ENCODE measurements at places on chromosomes 1 and 21. TPM values are rescaled to one million over a fixed set of nuclear protein-coding genes. Genes with fewer than 3 reads are reported as not detected.

DNA sequence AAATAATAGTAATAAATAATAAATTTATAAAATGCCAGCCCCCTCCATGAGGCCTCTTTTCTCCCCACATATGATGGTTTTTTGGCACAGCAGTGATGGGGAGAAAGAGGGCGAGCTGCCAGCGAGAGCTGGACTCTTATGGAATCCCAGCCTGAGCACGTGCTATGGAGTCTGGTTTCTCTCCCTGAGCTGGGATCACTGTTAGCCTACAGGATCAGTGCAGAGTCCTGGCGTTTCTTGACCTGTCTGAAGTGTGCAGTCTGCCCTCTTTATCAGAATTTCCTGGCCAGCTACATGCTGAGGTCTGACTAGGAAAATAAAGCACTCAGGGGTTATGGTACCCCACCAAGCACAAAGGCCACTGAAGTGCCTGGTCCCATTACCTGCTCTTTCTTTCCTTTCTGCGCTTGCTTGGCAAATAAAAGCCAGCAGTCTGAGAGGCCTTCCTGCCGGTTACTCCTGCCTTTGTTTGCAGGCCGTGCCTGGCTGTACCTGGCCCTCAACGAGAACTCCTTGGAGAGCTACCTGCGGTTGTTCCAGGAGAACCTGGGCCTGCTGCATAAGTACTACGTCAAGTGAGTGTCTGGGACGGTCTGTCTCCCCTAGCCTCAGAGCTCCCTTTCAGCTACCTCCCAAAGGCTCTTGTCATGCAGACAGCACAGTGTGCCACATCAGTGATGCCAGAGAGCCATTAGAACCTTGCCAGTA lies 18.5 kb upstream of the SLC25A34 start:
- no peak for DNase-seq

Gene LRRC7
- total RNA-seq, result not detected

DNA sequence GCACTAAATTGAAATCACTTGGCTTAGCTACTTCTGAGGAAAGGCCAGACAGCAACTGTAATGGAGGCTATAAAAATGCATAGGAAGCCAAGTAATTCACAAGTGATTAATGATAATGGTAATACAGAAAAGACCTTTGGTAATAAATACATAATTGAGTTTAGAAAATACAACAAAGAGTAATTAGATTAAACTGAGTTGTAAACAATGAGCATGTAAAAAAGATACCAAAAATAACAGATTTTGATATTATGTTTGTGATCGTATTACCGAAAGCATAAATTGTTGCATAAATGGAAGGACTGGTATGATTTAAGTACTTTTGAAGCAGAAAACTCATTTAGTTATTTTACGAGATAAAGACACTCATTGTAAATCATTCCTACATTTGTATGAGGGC lies 556.7 kb upstream of the TMPRSS15 start:
- DNase-seq, result no peak

- DNase-seq, result peak; percentile 7
Measured at GRCh38 chr1:178575611-178576361, 62.9 kb downstream of the TEX35 start.

Gene RNF223
- 14.6 TPM for total RNA-seq

Gene GALNT2
- 37.4 TPM for total RNA-seq

Gene HECTD3
- total RNA-seq, result 16.8 TPM

DNA sequence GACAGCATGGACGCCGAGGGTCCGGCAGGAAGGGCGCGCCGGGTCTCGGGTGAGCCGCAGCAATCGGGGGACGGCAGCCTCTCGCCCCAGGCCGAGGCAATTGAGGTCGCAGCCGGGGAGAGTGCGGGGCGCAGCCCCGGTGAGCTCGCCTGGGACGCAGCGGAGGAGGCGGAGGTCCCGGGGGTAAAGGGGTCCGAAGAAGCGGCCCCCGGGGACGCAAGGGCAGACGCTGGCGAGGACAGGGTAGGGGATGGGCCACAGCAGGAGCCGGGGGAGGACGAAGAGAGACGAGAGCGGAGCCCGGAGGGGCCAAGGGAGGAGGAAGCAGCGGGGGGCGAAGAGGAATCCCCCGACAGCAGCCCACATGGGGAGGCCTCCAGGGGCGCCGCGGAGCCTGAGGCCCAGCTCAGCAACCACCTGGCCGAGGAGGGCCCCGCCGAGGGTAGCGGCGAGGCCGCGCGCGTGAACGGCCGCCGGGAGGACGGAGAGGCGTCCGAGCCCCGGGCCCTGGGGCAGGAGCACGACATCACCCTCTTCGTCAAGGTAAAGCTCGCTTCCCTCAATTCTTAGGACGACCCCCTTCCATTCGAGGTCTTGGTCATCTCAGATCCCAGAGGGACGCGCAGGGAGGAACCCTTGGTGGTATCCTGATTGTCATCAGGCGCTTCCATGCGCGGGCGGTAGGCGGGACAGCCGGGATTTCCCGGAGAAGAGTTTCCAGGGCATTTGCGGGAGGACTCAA lies 1.6 kb downstream of the CLIC6 start:
- DNase-seq, result no peak

DNA sequence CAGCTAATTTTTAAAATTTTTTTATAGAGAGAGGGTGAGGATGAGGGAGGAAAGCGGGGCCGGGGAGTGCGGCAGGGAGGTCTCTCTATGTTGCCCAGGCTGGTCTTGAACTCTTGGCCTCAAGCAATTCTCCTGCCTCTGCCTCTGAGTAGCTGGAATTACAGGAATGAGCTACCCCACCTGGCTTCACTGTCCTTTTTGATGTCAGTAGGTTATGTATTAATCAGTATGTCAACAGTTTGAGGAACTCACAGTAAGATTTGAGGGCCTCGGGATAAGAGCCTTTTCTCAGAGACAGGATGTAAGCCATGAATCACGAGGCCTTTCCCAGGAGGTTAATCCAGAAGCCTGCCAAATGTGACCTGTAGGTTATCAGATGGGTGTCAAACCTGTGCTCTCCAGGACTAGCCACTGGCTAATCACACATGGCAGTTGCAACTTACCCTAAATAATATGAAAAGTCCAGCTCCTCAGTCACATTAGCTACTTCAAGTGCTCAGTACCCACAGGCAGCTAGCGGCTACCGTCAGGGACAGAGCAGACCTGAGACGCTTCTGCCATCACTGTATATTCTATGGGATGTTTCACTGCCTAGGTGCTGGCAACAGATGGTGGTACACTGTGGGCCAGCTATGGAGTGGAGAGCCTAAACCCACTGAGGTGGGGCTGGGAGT lies 33.1 kb downstream of the TRIM67 start:
- DNase-seq, result peak; percentile 27

Gene AKNAD1
- 0.26 TPM for total RNA-seq

GRCh38 chr1:159214149-159214760 lies 9.6 kb downstream of the ACKR1 start:
- peak; percentile 34 for DNase-seq

DNA sequence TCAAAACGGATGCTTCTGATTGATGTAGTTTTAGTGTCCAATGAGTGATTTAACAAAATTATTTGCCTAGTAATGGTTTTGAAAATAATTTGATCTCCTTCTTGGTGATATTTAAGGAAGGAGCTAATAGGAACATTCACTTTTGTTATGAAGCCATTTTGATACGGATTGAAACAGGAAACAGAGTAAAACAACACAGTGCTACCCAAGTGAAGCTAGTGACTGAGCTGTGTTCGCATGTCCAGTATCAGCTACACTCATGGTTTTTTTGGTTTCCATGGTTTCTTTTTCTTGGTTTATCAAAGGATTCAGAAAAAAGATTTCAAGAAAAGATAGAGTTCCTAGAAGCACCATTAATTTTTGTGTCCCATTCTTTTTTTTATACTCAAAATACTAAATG lies 40.1 kb upstream of the PLEKHO1 start:
- no peak for DNase-seq

DNA sequence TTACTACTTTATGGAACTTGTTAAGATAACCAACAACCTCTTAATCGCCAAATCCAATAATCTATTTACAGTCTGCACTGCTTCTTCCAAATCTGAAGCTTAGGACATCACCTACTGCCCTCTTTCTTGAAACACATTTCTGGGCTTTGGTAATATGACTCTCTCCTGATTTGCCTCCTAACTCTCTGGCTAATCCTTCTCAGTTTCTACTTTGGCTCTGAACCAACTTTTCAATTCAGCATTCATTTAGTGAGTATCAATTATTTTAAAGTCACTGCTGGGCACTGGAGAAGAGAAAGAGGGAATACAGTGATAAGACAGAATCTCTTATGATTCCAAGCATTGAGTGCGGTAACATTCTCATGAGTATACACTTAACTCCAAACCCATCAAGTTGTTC lies 275.0 kb downstream of the AKT3 start:
- no peak for DNase-seq

Gene ELOVL1
- 75.8 TPM for total RNA-seq

Gene PGBD5
- total RNA-seq, result under 0.01 TPM

Gene LCE1D
- total RNA-seq, result not detected

- no peak for DNase-seq
Measured at GRCh38 chr1:225934711-225935110, 6.3 kb downstream of the LEFTY2 start.

DNA sequence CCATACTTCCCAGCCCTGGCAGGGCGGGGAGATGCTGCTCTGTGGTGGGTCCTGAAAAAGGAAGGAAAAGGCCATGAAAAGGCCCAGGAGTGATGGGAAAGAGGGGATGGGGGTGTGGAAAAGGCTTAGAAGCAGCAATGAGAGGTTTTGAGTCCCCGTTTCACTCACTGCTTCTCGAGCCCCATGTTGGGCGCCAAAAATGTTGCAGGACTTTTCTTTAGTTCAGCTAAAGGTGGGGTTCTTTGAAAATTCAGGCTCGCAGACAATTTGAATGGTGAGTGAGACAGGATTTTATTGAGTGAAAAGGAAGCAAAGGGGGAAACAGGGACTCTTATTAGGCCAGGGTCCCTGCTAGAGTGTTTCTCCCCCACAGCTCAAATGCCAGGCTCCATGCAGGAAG lies 93.1 kb downstream of the MRPS6 start:
- DNase-seq, result no peak

Gene USH2A
- total RNA-seq, result not detected

DNA sequence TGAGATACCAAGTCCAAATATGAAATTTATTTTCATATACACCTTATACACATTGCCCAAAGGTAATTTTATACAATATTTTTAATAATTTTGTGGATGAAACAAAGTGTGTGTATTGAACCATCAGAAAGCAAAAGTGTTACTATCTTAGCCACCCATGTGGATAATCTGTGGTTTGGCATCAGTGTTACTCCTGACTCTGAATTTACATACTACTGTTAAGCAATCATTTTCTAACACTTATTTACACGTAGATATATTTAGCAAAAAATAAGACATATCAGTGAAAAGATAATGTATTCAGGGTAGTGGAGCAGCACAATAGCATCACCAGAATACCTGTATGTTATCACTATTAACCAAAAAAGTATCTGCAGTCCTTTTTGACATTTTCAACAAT lies 23.8 kb downstream of the DENND2D start:
- no peak for DNase-seq

- peak; percentile 4 for DNase-seq
Measured at GRCh38 chr1:97050506-97050905, 328.9 kb downstream of the PTBP2 start.

- peak; percentile 77 for DNase-seq
Measured at GRCh38 chr1:67468066-67468718, 38.0 kb upstream of the SERBP1 start.

Gene TRIM63
- not detected for total RNA-seq

DNA sequence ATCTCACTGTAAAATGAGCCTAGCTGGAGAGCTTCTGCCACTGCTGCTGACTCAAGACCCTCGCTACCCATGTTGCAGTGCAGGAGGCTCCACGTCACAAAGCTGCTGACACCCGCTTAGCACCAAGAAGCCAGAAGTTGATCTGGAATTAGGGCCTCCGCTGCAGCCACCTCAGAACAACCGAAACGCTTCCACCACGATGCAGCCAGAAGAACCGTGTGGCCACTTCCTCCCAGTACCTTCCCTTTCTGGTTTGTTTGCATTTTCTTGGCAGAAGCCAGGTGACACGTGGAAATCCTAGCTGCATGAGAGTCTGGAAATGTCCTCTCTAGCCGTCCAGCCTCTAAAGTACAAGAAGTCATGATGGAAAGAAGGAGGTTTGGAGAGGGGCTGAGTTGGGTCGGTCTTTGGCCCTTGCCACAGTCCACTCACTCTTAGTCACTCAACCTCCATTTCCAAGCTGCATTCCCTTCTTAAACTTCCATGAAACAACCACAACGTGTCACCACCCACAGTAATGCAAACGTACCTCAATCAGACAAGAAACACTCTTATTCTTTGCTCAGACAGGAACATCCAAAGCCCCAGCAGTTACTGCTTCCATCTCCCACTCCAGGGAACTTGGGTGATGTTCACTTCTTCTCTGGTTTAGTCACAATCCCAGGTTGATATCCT lies 10.0 kb upstream of the CDA start:
- DNase-seq, result no peak

DNA sequence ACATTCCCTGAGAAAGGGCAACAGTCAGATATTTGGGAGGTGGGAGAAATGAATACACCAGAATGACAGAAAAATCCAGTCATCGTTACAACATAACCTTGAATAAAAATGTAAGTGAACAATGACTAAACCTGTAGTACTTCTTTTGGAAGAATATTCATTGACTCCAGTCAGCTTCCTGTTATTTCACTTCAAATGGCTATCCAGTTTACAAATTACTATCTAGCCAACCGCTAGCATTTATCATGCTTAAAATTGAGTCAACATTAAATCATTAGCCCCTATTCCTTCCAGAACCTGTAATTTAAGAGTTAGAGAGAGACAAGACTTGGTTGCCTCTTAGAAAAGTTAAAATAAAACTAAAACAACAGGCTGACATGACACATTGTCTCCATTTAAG lies 33.6 kb downstream of the WLS start:
- DNase-seq, result peak; percentile 92

DNA sequence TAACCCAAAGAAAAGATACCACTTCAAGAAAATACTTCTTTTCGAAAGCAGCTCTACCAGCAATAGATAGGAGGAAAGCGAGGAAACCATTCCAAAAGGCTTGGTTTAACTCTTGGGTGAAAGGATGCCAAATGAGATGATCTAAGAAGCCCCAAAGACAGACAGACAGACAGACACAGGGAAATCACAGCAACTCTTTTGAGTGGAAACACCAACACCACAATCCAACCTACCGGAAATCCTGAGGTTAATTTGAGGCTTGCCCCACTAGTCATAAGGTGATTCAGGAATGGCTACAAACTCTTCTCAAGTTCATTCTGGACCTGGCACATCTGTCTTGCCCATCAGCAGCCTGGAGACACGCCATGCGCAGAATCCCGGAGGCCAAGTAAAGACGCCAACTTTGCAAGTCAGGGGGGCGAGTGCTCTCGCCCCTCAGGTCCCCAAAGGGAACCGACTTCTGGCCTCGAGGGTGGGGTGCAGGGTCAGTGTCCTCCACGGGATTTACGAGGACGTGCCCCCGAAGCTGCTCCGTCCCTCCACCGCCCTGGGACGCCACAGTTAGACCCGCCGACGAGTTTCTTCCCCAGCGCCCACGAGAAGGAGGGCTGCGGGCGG lies 778 bp downstream of the EVI5 start:
- peak; percentile 87 for DNase-seq

Gene CAPN8
- under 0.01 TPM for total RNA-seq

Gene RER1
- 94.8 TPM for total RNA-seq
